ENCODE measurements at places on chromosomes 1 and 21.

DNA sequence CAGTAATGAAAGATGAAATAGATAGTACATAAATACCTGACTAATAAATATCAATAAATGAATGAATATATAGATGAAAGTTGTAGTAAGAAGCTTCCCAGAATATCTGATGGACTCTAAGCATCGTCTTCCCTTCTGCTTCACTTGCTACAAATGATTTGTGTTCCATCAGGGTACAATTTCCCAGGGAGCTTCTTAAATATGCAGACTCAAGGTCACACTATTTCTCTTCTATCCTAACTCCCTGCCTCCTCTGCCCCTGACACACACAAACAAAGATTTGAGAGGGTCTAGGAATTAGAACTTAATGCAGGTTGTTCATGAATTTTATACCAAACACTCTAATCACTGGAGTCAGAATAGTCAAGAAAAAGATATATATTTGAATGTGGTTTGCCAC lies 415.9 kb upstream of the TMPRSS15 start:
- DNase-seq, result no peak

- DNase-seq, result peak; percentile 77
These were observed 2.5 kb upstream of the METTL25B start for GRCh38 chr1:156725683-156726280.

DNA sequence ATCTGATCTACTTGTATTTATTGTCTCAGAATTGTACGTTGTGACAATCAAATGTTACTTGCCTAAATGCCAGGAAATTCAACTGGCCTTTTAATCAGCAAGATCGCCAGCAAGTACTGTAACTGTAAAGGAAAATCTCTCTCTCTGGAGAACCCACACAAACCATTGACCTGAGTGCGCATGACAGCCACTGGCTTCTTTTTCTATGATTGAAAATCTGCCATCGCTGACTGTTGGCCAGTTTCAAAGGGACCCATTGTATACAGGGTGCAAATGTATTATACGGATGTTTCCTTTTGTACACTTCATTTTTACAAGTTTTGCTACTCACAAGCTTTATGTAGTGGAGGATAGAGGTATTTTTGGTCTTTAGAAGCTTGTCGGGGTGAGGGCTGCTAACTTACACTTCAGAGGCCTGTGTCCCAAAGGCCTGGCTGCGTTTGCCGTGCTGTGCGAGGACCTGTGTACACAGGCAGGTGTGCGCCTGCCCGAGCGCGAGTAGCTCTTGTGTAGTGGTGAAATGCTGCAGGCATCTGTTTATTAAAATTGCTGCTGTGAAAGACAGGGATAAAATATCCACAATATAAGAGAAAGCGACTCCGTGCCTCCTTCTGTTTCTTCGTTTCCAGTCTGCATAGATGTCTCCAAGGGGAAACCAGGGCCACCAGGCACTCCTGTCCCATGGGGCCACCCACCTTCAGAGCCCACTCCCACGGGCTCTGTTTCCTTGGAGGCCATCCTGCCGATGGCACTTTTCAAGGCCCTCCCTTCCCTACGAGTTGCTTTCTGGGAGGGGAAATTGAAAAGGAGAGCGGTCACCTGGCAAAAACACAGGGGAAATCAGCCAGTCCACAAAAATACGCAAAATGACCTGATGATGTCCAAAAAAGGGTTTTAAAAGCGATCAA lies 25.3 kb upstream of the TRAPPC10 start:
- no peak for DNase-seq

DNA sequence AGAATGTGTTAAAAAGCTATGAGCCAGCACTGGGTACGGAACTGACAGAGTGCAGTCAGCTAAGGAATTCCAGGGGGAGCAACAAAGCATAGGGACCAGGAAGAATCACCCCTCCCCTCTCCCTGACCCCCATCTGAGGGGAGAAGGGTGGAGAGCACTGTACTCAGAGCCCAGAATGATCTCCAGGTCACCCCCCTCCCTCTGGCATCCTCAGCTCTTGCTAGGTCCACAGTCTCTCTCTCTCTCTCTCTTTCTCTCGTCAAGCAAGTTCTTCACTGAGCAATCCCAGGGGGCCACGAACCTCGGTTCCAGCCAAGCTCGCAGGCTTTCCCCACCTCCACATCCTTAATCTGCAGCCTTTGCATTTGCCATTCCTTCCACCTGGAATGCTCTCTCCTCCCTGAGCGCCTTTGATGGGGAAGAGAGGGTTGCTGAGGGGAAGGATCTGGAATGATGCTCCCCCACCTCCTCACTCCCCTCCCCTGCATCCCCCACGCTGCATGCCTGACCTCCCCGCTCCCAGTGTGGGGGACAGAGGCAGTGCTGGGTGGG lies 6.7 kb upstream of the WASF2 start:
- DNase-seq, result no peak

GRCh38 chr1:48371598-48371997 lies 100.4 kb downstream of the SPATA6 start:
- no peak for DNase-seq

GRCh38 chr1:66521721-66522365 lies 12.1 kb upstream of the SGIP1 start:
- DNase-seq, result no peak

DNA sequence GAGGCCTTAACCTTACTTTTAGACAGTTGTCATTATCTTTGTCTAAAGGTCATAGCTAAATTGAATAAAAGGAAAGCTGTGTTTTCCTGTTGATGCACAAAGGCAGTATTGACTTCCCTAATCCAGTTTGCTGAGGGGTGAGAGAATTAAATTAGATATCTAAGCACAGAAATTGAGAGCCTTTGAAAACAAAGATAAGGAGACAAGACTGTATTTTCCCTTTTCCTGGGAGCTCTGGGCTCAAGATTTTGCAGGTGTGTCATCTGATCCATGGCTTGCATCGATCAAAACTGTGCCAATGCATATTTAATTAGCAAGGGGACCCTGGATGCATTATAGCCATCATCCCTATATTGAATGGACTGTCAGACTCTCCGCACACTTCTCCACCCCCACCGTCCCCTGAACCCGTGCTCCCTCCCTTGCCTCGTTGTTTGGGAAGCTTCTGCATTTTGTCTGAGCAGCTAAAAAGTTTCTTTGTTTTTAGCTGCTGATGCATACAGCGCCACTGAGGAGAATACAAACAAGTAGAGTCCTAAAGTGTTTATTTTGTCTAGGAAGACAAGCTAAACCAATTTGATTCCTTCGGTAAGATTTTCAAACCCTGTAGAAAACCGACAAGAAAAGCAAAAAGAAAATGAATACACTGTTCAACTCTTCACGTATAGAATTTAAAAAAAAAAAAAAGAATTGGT lies 186.3 kb downstream of the NFIA start:
- no peak for DNase-seq

DNA sequence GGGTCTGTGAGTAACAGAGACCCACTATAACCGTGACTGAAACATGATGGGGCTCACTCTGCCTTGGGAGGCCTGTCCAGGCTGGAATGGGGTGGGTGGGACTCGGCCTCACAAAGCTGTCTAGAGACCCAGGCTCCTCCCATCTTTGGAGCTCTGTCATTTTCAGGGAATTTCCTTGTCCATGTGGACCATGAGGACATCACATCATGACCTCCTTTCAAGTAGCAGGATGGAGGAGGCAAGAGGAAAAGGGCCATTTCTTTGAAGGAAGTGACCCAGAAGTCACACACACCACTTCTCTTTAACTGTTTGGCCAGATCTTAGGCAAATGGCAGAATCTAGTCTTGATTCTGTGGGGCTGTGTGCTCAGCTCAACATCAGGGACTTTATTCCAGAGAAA lies 79.9 kb downstream of the CNIH3 start:
- no peak for DNase-seq

GRCh38 chr1:153364766-153365666 lies 7.4 kb downstream of the S100A9 start:
- DNase-seq, result no peak

Measured in activated naive CD4-positive, alpha-beta T cell treated with anti-CD3 and anti-CD28 coated beads, Interleukin-2, amount 50 U/mL, for 16 hours (primary cell).